Right ventricle myocardium inferior (tissue), 1 donor: ENCODE measurements at places on chromosomes 6 and 20. TPM values are rescaled to one million over a fixed set of nuclear protein-coding genes. Genes with fewer than 3 reads are reported as not detected.

KPNA5 gene
- 7.3 TPM for total RNA-seq

DNA sequence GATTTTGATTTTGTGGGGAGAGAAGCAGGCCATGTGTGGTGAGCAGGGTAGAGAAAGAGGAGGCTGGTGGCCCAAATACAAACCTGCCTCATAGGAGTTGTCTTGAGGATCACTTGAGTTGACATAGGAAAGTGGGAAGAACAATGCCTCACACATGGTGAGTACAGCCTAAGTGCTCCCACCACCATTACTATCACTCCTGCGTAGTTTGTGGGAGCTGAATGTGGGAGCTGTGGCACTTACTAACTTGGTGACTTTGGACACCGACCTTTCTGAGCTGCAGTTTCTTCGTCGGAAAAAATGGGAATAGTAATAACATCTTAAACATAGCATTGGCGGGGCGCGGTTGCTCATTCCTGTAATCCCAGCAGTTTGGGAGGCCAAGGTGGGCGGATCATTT lies 25.5 kb upstream of the SERINC3 start:
- DNase-seq = no peak

DNA sequence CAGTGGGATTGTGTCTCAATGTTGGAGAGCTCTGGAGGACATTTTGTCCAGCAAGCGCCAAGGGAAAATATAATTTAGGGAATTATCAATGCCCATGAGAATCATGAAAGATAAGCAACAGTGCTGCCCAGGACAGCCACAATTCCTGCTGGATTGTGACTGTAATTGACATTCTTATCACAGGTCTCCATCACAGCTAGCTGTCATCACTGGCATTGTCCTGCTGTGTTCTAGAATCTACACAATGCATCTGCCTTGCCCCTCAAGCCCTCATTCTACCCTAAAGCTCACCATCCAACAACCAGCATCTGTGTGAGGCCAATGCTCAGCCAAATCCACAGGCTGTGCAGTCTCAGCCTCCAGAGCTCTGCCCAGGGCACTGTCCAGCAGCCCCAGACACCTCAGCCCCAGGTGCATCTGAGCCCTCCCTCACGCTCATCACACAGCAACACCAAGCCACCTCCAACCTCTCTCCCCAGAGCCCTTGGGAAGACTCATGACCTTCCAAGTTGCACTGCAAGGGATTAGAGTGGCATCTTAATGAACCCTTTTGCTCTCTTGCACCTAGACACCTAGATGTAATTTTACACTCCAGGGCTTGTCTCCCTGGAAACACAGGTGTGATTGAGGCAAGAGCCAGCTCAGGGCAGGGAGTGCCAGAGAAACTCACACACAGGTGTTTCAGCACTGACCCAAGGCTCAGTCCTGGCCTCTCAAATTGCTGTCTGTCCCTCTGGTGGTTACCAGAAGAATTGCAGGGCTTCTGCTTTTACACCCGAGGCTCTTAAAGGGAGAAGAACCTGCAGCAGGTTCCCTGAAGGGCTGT lies 85.2 kb upstream of the PHACTR3 start:
- no peak for DNase-seq

CD24 gene
- total RNA-seq = 0.35 TPM

GSTA2 gene
- not detected for total RNA-seq

SLC22A1 gene
- 0.51 TPM for total RNA-seq

- DNase-seq = no peak
Observed at GRCh38 chr20:62891111-62891510, 29.5 kb upstream of the TCFL5 start.

SLC2A10 gene
- 3.1 TPM for total RNA-seq

ECT2L gene
- 1.1 TPM for total RNA-seq

DNA sequence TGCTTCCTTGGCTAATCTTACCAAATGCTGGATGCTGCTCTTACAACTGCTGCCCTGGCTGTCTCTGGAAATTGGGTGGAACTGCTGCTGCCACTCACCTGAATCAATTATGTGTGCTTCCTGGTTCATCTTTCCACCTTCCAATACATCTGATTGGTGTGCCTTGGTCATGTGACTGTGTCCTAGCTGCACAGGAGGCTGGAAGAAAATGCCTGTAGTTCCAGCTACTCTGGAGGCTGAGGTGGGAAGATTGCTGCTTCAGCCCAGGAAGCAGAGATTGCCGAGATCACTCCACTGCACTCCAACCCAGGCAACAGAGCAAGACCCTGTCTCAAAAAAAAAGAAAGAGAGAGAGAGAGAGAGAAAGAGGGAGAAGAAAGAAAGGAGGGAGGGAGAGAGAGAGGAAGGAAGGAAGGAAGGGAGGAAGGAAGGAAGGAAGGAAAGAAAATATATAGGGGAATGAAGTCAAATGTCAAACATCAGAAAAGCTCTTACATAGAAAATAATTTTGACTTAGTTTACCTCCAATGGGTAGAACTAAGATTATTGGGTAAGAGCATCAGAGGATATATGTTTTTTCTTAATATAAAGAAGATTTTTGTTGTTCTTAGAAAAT lies 14.1 kb upstream of the PPARD start:
- DNase-seq = no peak

DNA sequence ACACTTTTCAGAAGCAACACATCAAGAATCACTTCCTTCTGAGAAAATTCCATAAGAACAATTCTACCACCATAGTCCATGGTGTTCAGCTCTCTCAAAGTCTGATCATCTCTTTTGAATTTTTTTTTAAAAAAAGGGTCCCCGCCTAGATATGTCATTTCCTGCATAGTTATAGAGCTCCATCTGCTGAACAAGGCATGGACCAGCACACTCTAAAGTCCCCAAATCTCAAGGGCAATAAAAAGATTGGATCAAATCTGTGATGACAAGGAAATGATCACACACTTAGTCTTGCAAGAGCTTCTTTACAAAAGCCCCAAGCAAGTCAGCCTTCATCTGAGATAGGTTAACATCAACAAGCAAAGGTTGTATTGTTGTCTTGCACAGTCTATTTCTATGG lies 100.7 kb upstream of the STMND1 start:
- no peak for DNase-seq

- no peak for DNase-seq
Observed at GRCh38 chr6:159527351-159527750, 165.7 kb downstream of the SOD2 start.

- DNase-seq = peak; percentile 73
Observed at GRCh38 chr20:22905658-22906057, 129.5 kb upstream of the SSTR4 start.

JPH2 gene
- 197 TPM for total RNA-seq

CPXM1 gene
- 2.3 TPM for total RNA-seq

GRCh38 chr6:131159578-131159977 lies 24.3 kb downstream of the AKAP7 start:
- no peak for DNase-seq

LY6G6F gene
- not detected for total RNA-seq

DNA sequence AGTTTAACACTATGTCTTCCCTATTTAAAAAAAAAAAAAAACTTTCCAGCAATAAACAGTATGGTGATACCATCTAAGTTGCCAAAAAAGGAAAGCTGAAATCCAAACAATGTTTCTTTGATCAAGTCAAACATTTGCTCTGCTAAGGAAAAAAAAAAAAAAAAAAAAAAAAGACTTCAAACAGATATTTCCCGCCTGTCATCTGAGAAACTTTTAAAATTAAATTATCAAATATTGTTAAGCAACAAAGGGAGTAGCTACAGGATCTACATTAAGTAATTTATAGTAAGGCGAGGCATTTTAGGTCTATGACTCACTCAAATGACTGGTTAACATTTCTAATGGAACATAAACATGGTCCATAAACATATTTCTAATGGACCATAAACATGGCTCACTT lies 121.2 kb downstream of the DST start:
- DNase-seq = no peak

GRCh38 chr6:170135821-170136471 lies 154.9 kb downstream of the DLL1 start:
- DNase-seq = no peak

DNA sequence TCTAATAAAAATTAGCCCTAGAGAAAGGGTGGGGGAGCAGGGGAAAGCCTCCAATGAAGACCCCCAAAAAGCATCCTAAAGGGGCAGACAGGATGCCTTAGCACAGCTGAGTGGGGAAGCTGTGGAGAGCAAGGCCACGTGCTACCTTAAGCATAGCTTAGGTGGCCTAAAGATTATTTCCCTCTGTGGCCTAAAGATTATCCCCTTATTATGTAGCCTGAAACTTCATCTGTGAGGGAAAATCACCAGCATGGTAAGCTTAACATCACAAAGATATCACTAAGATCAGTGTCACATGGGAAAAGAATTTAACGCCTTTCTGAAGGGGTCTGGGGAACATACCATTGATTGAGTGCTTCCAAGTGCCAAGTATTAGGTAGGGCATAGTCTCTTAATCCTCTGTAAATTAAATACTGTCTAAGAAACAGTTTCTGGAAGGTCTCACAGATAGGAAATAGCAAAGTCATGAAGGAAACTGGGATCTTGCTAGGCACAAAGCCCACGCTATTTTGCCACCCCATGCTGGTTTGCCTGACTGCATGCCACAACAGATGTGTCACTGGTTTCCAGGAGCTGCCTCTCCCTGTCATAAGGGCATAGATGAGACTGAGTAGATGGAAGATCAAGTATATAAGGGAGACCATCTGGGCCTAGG lies 170.0 kb downstream of the HACE1 start:
- no peak for DNase-seq

SAPCD1 gene
- total RNA-seq = 0.57 TPM

RAB44 gene
- 0.08 TPM for total RNA-seq
